Cardiac muscle cell (in vitro differentiated cells and primary cell): ENCODE measurements at places on chromosomes 2 and 18. TPM values are rescaled to one million over a fixed set of nuclear protein-coding genes. Genes with fewer than 3 reads are reported as not detected.

Gene RSAD2
- 0.12 and 0.28 TPM in 2 replicates for total RNA-seq

Gene SCN2A
- total RNA-seq, result 0.07 and 0.95 TPM in 2 replicates

Gene SIX2
- total RNA-seq, result 0.63 and 0.89 TPM in 2 replicates

Gene MROH2A
- 0.12 TPM in 1 of 2 replicates, not detected in the other for total RNA-seq

DNA sequence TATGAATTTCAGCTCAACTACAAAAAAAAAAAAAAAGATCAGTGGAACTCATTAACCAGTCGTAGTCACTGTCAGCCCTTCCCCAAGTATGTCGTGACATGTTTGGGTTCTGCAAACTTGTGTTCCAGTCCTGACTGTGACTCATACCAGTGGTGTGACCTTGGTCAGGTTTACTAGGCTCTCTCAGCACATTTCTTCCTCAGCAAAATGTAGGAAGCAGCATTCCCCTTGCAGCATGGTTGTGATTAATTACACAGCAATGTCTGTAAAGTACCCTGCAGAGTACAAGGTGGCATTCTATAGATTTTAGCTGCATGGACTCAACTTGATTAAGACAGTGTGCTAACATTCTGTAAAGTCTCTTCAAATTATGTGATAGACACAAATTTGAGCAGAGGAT, 156.9 kb downstream of the LAMA1 start:
- peaks cover 35% of the 10 kb centered on the region for H3K36me3 ChIP-seq
- H3K4me1 ChIP-seq, result no peaks in the 10 kb centered on the region
- DNase-seq, result no peak
- H3K27me3 ChIP-seq, result no peaks in the 10 kb centered on the region
- no peak overlapping the region for H3K4me3 ChIP-seq

DNA sequence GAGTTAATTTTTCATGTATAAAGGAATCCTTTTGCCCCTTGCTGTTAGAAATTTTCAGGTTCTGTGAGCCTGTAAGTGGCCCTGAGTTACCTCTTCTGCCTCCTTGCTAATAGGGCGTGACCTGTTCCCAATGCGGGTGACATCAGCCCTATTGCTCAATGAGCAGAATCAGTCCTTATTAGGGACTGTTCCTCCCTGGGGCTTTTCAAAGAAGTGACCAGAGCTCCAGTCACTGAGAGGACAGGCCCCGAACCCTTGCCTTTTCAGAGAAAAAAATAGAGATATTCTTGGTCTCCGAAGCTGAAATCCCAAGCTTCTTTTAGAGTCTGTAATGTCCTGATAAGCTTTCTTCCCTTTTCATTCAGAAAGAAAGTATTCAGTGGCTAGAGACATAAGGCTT, 8.2 kb upstream of the APOB start:
- H3K27ac ChIP-seq, result no peak overlapping the region
- no peaks in the 10 kb centered on the region for H3K36me3 ChIP-seq
- H3K4me3 ChIP-seq, result no peak overlapping the region
- peaks cover 14% of the 10 kb centered on the region for H3K4me1 ChIP-seq
- H3K27me3 ChIP-seq, result no peaks in the 10 kb centered on the region
- DNase-seq, result no peak

GRCh38 chr2:74925361-74925786, 33.1 kb upstream of the POLE4 start:
- no peaks in the 10 kb centered on the region for H3K4me1 ChIP-seq
- no peak for DNase-seq
- H3K27ac ChIP-seq, result no peak overlapping the region
- H3K4me3 ChIP-seq, result no peak overlapping the region
- no peaks in the 10 kb centered on the region for H3K27me3 ChIP-seq

GRCh38 chr18:23805898-23806297, 116.6 kb downstream of the LAMA3 start:
- H3K4me1 ChIP-seq, result no peaks in the 10 kb centered on the region
- no peaks in the 10 kb centered on the region for H3K27me3 ChIP-seq
- no peak overlapping the region for H3K4me3 ChIP-seq
- DNase-seq, result peak; percentile 30
- H3K36me3 ChIP-seq, result no peaks in the 10 kb centered on the region
- H3K27ac ChIP-seq, result no peak overlapping the region

- no peak for DNase-seq
- no peaks in the 10 kb centered on the region for H3K4me1 ChIP-seq
- H3K27me3 ChIP-seq, result no peaks in the 10 kb centered on the region
- H3K4me3 ChIP-seq, result no peak overlapping the region
- no peak overlapping the region for H3K27ac ChIP-seq
- H3K36me3 ChIP-seq, result no peaks in the 10 kb centered on the region
These were observed 258.6 kb downstream of the TNS1 start for GRCh38 chr2:217743966-217744761.

DNA sequence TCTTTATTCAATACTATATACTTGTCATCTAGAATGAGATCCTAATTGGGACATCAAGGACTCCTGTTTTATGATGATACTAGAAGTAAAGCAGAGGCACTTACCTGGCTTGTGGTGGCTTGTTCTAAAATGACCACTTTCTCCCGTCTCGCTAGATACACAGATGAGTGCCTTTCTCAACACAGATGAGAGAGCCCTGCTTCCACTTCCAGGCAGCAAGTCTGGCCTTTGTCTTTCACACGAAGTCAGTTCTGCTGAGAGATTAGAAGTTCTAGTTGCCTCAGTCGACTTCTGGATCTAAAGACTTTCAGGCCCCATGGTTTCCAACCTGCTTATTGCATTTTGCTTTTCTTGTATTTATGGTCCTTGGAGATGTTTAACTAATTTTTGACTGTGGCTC, 70.3 kb downstream of the PPP1R1C start:
- H3K27me3 ChIP-seq, result no peaks in the 10 kb centered on the region
- no peak overlapping the region for H3K27ac ChIP-seq
- no peaks in the 10 kb centered on the region for H3K36me3 ChIP-seq
- H3K4me1 ChIP-seq, result peaks cover 13% of the 10 kb centered on the region
- no peak for DNase-seq
